ENCODE measurements at places on chromosomes 11 and 22.

DNA sequence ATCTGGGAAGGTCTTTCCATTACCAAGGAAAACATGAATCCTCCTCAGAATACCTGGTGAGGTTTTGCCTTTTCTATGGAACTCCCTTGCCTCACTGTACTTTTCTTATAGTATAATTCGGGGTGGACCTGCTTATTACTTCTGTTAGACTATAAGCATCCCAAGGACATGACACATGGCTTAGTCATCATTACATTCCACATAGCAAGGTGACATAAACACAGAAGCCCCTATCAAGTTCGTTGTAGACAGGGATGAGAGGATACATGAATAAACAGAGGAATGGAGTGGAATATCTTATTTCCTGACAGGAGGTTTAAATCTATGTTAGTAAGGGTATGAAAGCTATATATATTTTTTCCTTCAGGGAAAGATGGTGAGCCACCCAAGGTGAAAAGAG, 532.2 kb upstream of the CCDC90B start:
- no peak for DNase-seq

- no peak for DNase-seq
Observed at GRCh38 chr11:123184531-123184930, 10.5 kb downstream of the CLMP start.

GRCh38 chr11:2677127-2677526, 22.7 kb downstream of the KCNQ1OT1 start:
- no peak for DNase-seq

DNA sequence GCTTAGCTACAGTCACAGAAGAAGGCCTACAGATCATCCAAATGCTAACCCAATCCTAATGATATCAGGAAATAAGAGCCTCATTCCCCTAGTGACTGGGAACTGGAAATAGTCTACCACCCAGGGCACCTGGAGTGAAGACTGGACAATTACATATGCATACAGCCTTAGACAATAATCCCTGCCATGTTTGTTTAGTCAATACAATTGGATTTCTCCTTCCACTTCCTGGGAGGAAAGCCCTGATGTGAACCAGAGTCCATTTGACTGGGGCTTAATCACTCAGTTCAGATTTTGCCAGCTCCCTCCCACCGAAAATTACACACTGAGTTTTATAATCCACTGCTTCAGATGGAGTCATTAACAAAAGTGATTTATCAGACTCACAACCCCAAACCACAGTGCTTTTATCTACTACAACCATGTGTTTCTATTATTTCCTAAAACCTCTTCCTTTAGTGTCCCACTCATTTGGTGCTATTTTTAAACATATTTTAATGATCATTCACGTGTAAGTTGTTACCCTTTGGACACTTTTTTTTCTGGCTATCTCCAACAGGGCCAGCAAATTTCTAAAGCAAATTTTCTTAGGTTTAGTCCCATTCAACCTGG, 29.9 kb downstream of the CWF19L2 start:
- DNase-seq: no peak

GRCh38 chr11:33690290-33691065, 10.1 kb downstream of the C11orf91 start:
- DNase-seq: no peak

DNA sequence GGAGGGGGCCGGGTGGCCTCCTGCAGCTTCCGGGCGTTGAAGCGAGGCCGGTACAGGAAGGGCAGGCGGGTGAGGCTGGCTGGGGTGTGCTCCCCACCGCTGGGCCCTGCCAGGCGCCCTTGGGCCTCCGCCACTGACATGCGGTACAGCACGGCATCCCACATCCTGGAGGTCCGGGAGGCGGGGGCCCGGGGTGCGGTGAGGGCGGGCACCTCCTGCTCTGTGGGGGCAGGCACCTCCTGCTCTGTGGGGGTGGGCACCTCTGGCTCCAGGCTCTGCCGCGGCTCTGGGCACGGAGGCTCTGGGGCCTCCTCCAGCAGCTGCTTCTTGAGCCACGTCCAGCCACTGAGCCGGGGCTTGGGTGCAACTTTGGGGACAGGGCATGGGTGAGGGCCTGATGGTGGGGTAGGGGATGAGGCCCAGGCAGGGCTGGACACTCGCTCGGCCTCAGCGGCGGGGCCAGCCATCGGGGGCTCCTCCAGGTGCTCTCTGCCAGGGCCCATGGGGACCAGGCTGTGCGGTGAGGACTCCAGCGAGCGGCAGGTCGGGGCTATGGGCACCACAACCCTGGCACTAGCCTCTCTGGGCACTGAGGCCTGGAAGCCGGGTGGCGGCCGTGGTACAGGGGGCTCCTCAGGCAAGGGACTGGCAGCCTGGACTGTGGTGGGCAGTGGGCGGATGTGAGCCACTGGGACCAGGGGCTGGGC, 2.3 kb downstream of the PRR33 start:
- DNase-seq: peak; percentile 24

DNA sequence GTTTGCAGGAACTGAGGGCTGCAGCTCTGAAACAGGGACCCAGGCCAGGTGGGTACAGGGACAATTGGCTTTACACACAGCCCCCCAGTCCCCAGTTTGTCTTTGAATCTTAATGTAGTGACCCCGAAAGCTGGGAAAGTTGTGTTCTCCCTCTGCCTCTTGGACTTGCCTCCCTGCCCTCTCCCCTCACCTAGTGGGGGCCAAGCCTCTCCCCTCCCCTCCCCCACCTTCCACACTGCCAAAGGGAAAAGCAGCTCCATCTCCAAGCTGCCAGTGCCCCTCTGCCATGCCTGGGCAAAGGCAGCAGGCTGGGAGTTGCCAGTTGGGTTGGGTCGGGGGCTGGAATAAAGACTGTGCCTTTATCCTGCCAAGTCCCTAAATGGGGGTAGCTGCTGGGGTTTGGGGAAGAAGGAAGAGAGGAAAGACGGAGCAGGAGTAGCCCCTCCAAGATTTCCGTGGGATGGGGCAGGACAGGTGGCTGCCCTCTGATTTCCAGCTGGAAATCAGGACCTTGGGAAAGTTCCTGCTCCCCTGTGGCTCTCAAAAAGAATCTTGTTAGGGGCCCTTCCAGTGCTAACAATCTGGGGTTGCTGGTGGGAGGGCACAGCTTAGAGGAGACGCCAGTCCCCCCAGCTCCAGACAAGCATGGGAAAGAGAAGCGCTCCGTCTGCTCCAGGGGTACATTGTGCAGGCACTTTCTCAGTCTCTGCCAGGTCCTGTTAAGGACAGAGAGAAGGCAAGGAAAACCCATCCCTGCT, 2.8 kb upstream of the CLCF1 start:
- no peak for DNase-seq

DNA sequence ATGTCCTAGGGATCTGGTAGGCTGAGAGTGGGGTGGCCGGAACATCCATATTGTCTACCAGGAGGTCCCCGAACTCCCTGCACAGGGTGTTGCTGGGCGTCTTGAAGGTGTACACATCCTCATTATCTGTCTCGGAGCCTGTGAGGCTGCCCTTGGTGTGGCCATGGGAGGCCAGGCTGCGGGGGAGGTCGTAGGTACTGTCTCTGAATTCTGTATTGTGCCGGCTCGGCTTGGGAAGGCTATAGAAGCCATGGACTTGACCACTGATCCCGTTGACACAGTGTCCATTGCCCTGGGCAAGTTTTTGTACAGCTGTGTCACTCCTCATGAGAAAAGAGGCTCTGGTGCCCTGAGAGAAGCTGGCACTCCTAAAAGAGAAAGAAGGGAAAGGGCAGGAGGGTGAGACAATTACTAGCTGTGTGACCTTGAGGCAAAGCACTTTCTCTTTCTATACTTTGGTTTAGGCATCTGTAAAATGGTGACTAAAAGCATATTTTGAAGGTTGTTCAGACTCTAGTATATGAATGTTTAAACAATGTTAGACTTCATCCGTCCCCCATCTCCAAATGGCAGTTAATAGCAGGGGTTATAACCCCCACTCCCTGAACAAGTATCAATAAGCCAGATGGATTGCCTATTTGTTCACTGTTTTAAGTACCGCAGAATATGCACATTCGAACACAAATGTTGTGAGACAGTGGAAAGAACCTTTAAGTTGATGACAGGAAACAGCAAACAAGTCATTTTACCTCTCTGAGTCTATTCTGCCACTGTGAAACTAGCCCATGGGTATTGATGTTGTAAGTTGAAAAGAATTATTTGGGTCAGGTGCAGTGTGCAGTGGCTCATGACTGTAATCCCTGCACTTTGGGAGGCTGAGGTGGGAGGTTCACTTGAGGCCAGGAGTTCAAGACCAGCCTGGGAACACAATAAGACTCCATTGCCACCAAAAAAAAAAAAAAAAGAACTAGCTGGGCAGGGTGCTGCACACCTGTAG, 38.3 kb downstream of the USP35 start:
- DNase-seq: no peak

DNA sequence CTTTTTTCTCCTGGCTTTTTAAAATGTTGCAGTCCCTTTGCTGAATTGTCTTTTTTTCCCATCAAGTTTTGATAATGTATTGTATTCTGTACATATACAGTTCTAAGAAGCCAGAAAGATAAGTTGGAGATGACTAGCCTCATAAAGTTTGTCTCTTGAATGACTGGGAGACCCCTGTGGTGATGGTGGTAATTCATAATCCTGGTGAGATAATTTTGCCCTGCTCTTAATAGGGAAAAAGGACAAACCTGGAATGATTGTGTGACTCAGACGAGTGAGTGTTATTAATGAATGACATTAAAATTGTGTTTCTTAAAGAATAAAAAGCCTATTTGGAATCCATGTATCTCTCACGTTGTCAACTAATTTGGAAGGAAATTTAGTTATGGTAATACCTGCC, 1.2 kb downstream of the HIKESHI start:
- DNase-seq: no peak

DNA sequence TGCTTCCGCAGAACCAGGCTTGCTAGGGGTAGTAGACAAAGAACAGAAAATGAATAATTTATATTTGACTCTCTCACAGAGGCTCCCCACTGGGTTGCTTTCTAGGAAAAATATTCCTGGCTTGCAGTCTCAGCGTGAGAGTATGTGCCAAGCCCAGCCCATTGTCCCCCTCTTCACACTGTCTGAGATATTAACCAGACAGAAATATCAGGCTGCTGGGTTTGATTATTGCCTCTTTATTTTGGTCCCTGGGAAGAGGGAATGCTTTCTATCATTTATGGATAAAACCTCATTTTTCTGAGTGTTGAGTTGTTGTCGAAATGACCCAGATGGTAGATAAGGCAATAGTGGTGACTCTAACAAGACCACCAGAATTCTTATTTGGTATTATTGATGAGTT, 367.9 kb downstream of the METTL15 start:
- no peak for DNase-seq

DNA sequence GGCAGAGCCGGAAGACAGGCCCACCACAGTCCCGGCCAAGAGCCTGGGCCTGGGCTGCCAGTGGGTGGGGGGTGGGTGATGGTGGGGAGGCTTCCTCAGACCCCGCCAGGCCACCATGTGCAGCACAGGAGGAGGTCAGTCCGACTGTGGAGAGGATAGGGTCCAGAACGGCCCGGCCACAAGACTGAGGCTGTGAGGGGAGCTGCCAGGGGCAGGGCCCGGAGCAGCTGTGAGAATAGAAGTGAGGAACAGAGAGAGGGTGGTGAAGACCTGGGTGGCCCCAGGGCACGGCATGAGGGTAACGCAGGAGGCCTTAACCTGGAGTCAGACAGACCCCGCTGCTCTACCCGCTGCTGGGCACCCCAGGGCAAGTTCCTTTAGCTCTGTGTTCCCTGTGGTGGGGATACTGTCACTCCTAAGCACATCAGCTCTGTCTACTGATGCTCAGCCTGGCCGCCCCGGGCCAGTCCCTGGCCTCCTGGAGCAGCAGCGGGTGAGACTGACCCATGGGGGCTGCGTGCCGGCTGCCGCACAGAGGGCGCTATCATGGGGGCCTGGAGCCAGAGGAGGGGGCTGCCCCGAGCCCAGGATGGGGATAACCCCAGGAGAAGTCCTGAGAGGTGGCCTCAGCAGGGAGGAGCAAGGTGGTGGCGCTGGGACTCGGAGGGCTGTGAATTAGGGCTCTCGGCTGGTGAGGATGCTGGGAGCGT, 1.7 kb downstream of the FERMT3 start:
- DNase-seq: no peak

- DNase-seq: peak; percentile 48
Observed at GRCh38 chr11:83827940-83828554, 541.9 kb upstream of the CCDC90B start.

DNA sequence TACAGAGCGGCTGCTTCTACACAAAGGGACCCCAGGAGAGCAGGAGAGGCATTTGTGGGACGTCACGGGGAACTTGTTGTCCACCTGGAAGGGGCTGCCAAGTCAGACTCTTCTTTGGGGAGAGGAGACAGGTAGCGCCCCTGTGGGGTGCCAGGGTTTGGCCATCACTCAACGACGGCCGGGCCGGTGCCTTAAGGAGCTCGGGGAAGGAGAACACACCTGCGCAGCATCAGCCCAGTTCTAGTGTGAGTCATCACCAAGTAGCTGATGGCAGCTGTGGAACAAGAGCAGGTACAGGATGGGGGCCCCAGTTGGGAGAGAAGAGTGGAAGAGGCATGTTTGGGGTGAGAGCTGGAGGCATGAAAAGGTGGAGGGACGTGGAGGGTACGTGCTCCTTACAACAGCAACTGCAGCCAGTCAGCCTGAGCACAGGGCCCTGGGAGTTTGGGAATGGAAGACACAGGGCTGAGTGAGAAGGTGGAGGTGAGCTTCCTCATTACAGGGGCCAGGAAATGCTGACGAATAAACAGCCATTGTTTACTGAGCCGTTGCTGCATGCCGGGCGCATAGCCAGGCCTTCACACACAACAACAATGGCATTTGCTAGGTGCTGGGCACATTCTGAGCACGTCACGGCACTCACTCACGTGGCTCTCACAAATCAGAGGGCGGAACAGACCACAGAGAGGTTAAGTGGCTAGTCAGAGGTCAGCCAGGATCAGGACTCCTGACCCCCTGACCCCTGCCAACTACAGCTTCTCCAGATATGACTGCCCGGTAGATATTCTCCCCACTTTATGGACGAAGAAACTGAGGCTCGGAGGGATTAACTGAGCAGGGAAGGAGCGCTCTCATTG, 29.1 kb upstream of the TP53I11 start:
- peak; percentile 66 for DNase-seq

- no peak for DNase-seq
Observed at GRCh38 chr11:45733176-45733575, 67.8 kb upstream of the CHST1 start.
